ENCODE measurements at places on chromosomes 2 and 18. TPM values are rescaled to one million over a fixed set of nuclear protein-coding genes. Genes with fewer than 3 reads are reported as not detected.

DNA sequence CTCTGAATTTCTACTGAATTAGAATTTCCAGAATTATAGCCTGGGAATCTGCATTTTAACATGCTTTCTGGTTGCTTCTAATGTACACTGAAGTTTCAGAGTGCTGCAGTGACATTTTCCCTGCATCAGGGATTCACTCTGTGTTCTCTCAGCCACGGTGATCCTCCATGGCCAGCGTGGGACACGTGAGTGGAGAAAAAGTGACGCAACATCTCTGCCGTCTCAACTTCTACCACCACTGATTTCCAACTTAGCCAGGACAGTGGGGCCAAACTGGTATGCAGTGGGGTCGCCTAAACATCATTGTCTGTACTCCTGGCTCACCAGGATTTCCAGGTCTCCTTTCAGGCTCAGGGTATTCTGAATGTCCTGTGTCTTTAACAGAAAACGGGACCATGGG is 44.6 kb downstream of the LAMA3 start:
- DNase-seq, result no peak

GRCh38 chr2:207782238-207783030 is 12.7 kb upstream of the FZD5 start:
- no peak for DNase-seq

GRCh38 chr2:108278631-108279030 is 10.1 kb upstream of the SULT1C2 start:
- DNase-seq, result no peak

LOXL3 gene
- total RNA-seq, result 15.9 TPM

DNA sequence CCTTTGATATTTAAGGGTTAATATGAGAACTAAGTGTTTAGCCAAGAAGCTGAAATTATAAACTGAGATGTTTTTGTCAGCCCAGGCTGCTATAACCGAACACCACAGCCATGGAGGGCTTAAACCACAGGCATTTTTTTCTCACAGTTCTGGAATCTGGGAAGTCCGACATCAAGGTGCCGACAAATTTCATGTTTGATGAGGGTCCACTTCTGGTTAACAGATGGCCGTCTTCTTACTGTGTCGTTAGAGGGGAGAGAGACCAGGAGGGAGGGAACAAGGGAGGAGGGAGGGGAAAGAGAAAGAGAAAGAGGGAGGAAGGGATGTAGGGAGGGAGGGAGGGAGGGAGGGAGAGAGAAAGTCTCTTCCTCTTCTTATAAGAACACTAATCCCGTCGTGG is 6.5 kb upstream of the CNDP2 start:
- DNase-seq, result no peak

DNA sequence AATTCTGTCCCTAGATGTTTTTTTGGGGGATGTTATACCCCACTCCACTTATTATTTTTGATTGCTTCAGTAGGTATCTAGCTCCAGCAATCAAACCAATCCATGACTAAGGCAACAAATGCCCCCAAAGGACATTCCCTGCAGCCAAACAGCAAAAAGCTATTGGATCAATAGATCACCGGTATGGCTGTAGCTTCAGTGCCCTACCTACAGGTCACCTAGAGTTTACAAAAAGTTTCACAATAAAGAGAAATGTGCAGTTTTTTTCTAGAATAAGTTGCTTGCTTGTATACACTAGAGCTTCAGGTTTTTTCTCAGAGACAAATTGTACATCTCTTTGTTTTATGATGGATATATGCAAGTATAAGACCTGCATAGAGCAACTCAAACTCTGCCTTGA is 27.7 kb downstream of the PDE11A start:
- DNase-seq, result no peak

GRCh38 chr2:160109939-160110673 is 47.7 kb upstream of the PLA2R1 start:
- peak; percentile 74 for DNase-seq
